ENCODE measurements at places on chromosomes 2 and 18.

DNA sequence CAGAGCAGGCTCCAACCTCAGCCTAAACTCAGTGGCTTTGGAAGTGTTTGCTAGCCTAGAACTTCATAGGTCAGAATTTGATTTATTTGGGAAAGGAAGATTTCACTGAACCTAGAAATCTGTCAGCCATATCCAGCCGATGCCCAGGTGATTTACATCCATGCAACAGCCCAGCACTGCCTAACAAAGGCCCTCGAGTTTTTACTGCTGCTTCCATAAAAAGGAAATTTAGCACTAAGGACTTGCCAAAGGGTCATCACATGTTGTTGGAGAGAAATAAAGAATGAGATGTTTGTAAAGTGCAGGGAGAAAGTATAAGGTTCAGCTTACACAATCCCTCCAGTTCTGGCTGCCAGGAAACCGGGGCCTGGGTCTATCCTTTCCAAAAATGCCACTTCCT, 614.2 kb downstream of the BCL11A start:
- DNase-seq: no peak

DNA sequence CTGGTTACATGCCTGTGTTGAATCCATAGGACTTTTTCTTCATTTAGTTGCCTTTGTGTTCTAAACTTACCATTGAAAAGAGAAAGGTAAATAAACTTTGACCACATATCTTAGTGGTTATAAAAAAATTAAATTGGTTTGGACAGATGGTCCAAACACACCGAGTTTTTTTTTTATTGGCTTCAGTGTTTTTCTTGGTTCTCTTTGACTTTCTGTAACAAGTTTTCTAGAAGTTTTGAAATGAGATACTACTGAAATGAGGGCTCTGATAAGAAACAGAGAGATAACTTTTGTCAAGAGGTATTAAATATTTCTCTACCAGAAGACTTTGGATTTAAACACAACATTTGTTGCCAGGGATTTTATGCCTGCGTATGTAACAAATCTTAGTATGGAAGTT, 20.7 kb downstream of the SPTBN1 start:
- DNase-seq: no peak

DNA sequence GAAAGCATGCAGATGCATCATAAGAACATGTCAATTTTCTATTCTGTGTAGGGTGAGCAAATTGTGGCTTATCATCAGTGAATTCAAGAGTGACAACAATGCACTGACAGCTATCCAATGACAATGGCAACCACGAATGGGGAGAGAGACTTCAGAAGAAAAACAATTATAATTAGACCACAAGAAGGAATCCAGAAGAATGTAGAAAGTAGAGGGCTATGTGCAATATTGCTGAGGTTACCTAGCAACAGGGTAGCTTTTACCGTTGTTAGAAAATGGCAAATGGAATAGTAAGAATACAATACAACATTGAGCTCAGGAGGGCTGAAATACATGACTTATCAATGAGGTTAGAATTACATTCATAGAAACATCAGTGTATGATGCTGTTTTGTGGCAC, 71.1 kb upstream of the SESTD1 start:
- DNase-seq: no peak

GRCh38 chr2:30315391-30316063, 84.2 kb downstream of the LBH start:
- no peak for DNase-seq

- no peak for DNase-seq
Observed at GRCh38 chr2:207095963-207096362, 69.8 kb downstream of the KLF7 start.

GRCh38 chr18:57051657-57052044, 95.2 kb upstream of the BOD1L2 start:
- DNase-seq: no peak

GRCh38 chr2:9465170-9465569, 9.2 kb upstream of the IAH1 start:
- no peak for DNase-seq

Data from stimulated activated CD8-positive, alpha-beta memory T cell treated with anti-CD3 and anti-CD28 coated beads, Interleukin-15, amount 100 ng/mL, for 24 hours (primary cell).